Cortex of kidney (tissue), 1 donor: ENCODE measurements at places on chromosomes 5 and 9.

GRCh38 chr9:79857188-79857587 is 285.4 kb downstream of the TLE4 start:
- DNase-seq: no peak

DNA sequence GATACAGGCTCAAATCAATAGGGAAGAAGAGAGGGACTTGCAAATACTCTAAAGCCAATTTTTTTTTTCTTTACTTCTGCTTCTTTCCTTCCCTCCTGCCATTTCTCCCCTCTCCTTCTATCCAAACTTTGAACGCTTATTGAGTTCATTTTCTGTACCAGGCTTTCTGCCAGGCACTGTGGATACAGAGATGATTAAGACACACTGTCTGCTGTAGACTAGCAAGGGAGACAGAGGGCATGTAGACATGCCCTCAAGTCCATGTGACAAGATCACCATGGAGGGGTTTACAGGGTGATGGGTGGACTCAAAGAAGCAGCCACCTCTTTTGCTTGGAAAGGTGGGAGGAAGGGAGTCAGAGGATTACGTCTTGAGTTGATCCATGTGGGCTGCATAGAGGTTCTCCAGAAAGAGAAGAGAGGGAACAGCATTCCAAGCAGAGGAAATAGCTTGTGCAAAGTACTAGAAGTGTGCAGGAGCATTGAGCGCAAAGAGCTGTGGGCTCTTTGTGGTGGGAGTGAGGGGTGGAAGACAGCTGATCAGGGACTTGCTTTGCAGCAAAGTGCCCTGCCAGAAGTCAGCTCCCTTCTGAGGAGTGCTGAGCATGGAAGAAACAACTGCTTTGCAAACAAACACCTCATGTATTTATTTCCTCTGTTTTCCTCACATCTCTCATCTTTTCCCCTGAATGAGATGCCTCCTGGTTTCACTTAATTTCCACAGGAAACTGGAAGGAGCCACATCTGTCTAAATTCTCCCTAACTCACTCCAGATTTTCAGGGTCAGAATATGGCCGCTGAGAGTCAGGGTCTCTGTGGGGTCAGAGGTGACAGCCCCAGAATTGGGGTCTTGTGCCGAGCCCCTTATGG is 64.4 kb upstream of the COL15A1 start:
- DNase-seq: no peak

DNA sequence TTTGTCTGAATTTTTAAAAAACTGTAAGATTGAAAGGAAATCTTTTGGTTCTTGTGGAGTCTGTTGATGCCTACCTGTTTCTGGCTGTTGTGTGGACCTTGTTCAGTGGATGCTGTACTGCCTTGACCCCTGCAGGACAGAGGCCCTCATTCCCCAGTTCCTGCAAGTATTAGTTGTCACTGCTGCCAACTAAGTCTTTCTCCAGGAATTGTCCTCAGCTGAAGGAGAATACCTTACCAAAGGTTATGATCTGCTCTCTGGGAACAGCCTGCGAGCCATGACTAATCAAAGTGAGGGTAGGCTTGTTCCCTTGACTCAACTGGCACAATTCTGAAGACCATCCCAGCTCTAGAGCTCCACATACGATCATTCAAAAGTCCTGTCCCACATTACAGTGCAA is 145.3 kb upstream of the FST start:
- no peak for DNase-seq

DNA sequence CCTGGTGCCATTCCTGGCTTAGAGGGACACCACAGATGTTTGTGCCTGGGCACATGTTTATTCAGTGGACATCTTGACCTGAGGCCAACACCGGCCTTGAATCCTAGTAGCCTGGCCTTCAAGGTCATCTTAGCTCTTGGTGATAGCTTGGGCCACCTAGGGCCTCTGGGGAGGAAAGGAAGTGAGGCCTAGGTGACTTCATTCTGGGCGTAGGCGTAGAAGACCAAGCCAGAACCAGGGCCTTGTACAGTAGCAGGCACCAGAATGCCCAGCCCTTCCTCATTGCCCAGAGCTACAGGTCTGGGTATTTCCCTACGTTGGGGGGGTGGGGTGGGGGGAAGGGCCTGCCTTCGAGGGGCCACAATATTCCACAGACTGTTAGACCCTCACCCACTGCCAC is 33.8 kb downstream of the WNK2 start:
- no peak for DNase-seq

- no peak for DNase-seq
Observed at GRCh38 chr9:137621131-137621757, 2.4 kb downstream of the EHMT1 start.

DNA sequence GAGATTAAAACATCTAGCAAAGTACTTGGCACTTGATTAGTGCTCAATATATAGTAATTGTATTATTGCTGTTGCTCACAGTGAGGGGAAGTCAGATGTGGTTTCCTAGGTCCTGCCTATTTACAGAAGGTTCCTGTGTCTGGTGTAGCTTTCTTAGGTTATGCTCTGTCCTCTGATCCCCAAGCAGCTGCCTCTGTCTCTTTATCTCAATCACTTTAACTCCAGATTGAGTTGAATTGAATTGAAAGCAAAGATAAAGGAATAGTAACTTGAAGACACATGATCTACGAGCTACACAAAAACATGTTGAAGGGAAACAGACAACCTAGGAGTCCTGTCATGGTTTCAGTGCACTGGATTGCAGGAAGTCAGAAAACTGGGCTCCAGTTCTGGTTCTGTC is 113.9 kb upstream of the ADAMTSL1 start:
- no peak for DNase-seq

DNA sequence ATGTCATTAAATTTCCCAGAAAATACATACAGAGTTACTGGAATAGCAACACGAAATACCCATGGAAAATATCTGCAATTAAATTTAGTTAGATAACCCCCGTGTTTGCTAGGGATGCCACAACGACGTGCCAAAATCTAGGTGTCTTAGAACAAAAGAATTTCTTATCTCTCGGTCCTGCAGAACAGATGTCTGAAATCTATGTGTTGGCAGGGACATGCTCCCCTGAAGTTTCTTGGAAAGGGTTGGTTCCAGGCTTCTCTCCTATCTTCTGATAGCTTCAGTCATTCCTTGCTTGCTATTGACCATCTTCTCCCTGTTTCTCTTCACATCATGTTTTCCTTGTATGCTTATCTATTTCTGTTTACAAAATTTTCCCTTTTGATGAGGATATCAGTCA is 1067.0 kb downstream of the CDH18 start:
- no peak for DNase-seq
